Omental fat pad (tissue), 4 donors: ENCODE measurements at places on chromosomes 3 and 15. TPM values are rescaled to one million over a fixed set of nuclear protein-coding genes. Genes with fewer than 3 reads are reported as not detected.

RTP1 gene
- total RNA-seq = not detected

GPR27 gene
- 0.19 TPM for total RNA-seq

GRCh38 chr15:55937040-55937439, 56.4 kb downstream of the NEDD4 start:
- DNase-seq = no peak

- DNase-seq = no peak
Measured at GRCh38 chr15:60370105-60370868, 27.5 kb downstream of the ANXA2 start.

GRCh38 chr15:98503970-98504369, 144.4 kb upstream of the IGF1R start:
- no peak for DNase-seq

DNA sequence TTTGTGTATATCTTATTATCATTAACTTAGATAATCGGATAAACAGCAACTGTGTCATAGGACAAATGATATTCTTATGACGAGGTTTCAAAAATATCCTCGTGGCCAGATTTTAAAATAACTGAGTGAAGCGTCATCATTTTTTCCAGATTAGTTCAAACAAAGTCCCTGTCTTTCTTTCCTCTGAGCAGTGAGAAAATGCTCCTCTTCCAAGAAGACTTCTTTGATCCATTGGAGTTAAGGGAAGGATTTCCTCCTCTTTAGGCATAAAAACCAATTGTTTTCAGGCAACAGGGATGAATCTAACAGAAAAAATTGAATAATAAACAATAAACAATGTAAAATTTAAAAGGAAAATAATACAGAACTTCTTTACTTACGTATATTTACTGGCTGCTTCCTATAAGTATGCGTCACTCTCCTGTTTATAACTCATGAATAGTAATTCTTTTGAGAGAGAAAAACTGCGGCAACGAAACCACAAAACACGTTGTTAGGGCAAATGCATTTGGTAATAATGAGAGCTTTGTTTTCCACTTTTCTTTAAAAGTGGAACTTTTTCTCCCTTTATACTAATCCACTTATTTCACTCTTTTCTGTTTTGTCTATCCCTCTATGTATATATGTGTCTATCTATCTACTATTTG, 419.4 kb upstream of the ONECUT1 start:
- no peak for DNase-seq

ERICH6 gene
- not detected for total RNA-seq

LRTM1 gene
- total RNA-seq = not detected

DNA sequence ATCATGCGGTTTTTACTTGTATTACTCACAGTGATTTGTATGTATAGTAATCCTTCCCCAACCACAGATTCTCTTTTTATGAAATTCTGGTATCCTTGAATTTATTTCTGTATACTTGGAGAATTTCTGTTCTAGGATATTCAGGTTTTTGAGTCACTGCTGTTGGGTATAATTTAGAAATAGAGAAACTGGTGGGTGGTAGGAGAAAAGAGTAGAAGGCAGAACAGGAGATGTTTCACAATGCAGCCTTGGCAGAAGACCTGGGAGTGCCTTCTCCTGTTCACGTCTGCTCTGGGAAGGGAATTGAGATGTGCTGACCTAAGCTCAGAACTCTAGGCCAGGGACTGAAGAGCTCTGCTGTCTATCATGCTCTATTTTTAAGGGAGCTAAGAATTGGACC, 193.6 kb downstream of the EPHB1 start:
- DNase-seq = no peak

ABTB1 gene
- total RNA-seq = 32.6 TPM

DNA sequence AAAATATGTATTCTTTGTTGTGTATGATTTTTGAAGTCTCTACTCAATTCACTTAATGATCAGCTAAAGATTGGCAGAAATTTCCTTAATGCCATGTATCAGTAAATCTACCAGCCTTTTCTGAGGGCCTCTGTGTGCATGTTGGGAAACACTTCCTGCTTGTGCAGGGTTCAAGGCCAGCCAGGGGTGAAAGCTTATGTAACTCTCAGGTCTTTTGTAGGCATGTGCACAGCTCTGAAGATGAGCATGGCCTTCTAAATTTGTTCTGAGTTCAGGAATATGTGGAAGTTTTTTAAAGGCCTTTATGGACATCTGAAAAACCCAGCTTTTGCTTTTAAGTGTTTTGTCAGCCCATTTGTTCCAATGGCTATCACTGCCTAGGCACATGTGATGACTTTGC, 82.7 kb downstream of the ROBO1 start:
- DNase-seq = no peak

DNA sequence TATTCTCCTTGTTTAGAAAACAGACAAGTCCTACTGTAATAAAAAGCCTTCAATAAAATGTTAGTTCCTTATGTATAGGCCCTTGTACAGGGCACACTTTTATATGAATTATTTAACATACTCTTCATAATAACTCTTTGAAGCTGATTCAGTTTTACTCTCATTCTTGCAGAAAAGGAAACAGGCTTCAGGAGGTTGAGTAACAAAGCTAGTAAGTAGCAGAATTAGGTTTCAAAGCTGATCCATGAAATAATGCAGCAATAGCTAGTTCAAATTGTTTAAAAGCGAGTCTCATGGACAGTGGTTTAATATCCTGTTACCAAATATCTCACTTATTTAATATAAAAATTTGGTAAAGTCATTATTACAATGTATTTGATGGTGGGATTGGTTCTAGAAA, 25.0 kb downstream of the TCF12 start:
- no peak for DNase-seq

DNA sequence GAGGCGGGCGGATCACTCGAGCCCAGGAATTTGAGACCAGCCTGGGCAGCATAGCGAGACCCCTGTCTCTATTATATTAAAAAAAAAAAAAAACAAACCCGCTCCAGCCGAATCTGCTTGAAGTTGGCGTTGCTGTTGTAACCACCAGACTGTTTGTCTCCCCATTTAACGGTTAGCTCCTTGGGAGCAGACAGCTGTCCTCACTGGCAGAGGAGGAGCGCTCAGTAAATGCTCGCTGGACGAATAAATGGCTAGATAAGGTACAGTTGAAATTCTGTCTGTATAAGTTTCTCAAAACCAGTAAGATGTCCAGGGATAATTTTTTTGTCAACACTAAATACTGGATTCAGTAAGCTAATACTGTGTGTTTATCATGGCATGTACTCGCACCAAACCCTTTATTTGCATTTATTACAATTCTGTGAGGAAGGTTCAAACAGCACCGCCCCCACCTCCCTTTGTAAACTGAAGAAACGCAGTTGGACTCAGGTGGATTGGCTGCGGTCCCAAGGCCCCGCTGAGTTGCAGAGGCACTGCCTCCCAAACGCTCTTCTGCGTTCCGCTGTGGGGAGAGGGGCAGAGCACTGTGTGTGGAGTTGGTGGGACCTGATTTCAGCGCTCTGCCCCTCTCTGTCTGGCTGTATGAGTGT, 1.1 kb downstream of the RCCD1 start:
- no peak for DNase-seq

- DNase-seq = no peak
Measured at GRCh38 chr3:172100482-172100881, 61.1 kb downstream of the FNDC3B start.

RFC4 gene
- 6.1 TPM for total RNA-seq

GPR156 gene
- 0.79 TPM for total RNA-seq

- DNase-seq = no peak
Measured at GRCh38 chr3:178847190-178847589, 224.4 kb downstream of the ZMAT3 start.

PPP1R2 gene
- total RNA-seq = 70.8 TPM

DNA sequence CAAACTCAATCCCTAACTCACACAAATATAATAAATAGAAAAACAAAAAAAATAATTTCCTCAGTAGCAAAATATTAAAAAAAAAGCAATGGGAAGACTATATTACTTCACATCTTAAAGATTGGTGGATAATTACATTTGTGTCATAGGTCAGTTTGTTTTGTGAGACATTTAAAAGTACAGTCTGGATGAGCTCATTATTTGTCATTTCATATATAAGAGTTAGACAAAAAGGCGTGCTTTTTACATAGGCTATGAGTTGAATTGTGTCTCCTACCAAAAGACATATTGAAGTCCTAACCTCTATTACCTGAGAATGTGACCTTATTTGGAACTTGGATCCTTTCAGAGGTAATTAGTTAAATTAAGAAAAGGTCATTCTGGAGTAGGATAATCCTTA, 710.1 kb upstream of the CBLB start:
- DNase-seq = no peak

SH3GL3 gene
- total RNA-seq = not detected

ITPKA gene
- 1.2 TPM for total RNA-seq

DNA sequence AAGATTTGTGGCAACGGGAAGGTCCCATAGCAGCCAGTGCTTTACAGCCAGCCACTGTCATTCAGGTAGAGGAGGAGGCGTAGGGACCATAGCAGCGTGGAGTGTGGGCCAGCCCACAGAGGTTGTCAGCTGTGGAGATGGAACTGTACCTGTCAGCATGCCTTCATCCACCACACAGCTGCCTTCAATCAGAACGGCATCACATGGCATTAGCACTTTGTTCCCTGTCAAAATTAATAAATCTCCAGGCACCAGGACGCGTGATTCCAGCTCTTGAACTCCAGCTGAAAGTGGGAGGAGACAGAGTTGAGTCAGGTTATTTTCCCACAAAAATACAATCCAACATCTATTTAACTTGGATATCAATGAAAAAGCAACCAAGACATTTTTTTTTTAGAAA, 84.0 kb downstream of the ATP13A4 start:
- no peak for DNase-seq

DNA sequence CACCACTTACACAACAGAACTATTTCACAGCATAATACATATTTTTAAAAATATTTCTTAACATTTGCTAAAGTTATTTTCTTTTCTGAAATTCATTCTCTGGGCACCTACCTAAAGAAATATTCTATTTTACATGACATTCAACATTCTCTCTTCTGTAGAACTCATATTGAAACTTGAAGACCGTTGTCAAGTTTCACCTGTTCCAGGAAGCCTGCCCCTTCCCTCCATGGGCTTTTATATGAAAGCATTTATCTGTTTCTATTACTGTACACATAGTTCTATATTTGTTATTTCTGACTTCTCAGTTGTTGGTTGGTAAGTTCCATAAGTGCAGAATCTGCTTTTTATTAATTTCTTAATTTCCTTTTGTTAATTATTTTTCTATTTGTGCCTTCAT, 204.3 kb upstream of the ALCAM start:
- no peak for DNase-seq

DNA sequence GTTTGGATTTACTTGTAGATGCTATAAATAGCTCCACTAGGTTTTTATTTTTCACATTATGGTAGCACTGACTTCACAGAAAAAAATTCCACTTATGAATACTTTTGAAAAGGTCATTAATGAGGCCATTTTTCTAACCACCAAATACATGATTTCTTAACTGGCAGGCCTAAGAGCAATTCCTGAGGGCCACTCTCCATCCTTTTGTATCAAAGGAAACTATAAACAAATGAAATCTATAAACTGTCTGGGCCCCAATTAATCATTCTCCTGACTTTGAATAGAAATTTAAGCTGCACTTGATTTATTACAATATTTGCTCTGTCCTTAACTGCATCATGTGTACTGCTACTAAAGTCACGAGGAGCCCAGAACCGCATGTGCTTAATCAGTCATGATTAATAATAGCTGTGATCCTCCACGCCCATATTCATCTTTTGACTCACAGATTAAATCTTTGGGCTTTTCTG, 25.1 kb upstream of the MTMR10 start:
- DNase-seq = no peak

DNA sequence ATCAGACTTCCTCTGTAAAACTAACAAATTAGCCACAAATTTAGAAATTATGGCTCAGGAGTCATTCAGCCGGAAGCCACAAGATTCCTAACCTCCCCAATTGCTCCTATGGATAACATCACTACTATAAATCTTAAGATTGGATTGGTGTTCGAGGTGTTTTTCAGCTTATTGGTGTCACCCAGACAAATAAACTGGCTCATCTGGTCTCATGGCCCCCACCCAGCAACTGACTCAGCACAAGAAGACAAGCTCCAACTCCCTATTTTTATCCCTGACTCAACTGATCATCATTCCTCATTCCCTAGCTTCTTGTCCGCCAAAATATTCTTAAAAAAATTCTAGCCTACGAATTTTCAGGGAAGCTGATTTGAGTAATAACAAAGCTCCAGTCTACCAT, 135.1 kb upstream of the STRIT1 start:
- DNase-seq = no peak

- no peak for DNase-seq
Measured at GRCh38 chr3:154783061-154783460, 297.1 kb upstream of the MME start.

- DNase-seq = no peak
Measured at GRCh38 chr3:73504852-73505251, 119.9 kb downstream of the PDZRN3 start.

IL12A gene
- 2.4 TPM for total RNA-seq

- DNase-seq = no peak
Measured at GRCh38 chr3:129424185-129424841, 4.1 kb downstream of the EFCAB12 start.

GRCh38 chr15:76147906-76148570, 88.3 kb downstream of the TMEM266 start:
- DNase-seq = peak; percentile 44

FAM107A gene
- total RNA-seq = 89.9 TPM

DNA sequence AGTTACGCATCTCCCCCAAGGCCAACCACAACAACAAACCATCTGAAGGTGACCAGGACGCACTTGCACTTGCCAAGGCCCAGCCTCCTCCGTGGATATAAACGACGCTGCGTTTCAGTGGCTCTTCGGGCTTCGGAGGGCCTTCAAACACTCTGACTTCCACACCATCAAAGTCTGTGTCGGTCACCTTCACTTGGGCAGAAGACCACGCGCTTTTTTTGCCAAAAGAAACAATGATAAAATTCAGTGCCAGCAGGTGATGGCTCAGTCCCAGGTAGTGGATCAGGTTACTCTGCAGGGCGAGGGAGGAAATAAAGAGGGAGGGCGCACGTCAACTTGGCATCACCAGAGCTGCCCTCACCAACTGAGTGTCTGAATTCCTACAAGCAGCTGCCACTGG, 63.0 kb downstream of the NCEH1 start:
- DNase-seq = no peak

- DNase-seq = no peak
Measured at GRCh38 chr3:73550032-73550431, 74.7 kb downstream of the PDZRN3 start.

ANKRD34C gene
- not detected for total RNA-seq

- no peak for DNase-seq
Measured at GRCh38 chr15:77455696-77456321, 35.1 kb downstream of the HMG20A start.

PLCB2 gene
- 35.1 TPM for total RNA-seq

- DNase-seq = no peak
Measured at GRCh38 chr15:47553947-47554346, 163.4 kb upstream of the SEMA6D start.

SAMD7 gene
- total RNA-seq = not detected

ERC2 gene
- not detected for total RNA-seq

DNA sequence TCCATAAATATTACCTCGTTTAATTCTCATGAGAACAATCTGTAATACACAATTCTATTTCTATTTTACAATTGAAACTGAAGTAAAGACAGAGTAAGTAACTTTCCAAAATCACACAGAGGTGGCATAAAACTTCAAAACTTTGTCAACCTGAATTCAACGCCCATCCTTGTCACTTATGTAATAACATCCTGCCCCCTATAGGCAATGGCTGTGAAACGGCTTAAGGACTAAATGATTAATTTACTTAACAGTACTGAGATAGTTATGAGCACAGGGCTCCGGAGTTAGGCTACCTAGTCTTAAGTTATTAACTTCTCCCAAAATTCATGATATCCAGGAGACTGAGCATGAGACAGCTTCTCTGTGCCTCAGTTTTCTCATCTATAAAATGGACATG, 293.1 kb upstream of the CHRM5 start:
- no peak for DNase-seq

CFAP91 gene
- 4.6 TPM for total RNA-seq

GRCh38 chr3:59777667-59778077, 727.8 kb upstream of the CFAP20DC start:
- DNase-seq = no peak
